ENCODE measurements at places on chromosomes 1 and 21. TPM values are rescaled to one million over a fixed set of nuclear protein-coding genes. Genes with fewer than 3 reads are reported as not detected.
A peak's percentile ranks its signal among the peaks of the same experiment; 100 is the strongest.

Gene OR14K1
- total RNA-seq, result not detected

GRCh38 chr1:17212487-17213121 is 7.7 kb downstream of the PADI1 start:
- H3K27ac ChIP-seq, result no peak overlapping the region
- no peak overlapping the region for H3K4me3 ChIP-seq
- peaks cover 11% of the 10 kb centered on the region for H3K27me3 ChIP-seq
- no peaks in the 10 kb centered on the region for H3K36me3 ChIP-seq
- no peaks in the 10 kb centered on the region for H3K4me1 ChIP-seq

DNA sequence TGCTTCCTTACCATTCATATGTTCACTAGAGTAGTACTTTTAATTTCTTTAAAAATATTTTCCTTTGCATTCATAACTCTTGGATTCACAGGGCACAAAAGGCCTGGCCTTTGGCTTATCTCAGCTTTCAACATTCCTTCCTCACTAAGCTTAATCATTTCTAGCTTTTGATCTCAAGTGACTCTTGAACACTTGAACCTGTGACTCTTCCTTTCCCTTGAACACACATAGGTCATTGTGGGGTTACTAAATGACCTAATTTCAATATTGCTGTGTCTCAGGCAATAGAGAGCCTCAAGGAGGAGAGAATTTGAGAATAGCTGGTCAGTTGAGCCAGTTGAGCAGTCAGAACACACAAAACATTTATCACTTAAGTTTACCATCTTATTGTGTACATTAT is 49.9 kb downstream of the COL11A1 start:
- no peaks in the 10 kb centered on the region for H3K27me3 ChIP-seq
- no peak for DNase-seq
- H3K4me3 ChIP-seq, result no peak overlapping the region
- no peak overlapping the region for H3K27ac ChIP-seq
- no peaks in the 10 kb centered on the region for H3K4me1 ChIP-seq

DNA sequence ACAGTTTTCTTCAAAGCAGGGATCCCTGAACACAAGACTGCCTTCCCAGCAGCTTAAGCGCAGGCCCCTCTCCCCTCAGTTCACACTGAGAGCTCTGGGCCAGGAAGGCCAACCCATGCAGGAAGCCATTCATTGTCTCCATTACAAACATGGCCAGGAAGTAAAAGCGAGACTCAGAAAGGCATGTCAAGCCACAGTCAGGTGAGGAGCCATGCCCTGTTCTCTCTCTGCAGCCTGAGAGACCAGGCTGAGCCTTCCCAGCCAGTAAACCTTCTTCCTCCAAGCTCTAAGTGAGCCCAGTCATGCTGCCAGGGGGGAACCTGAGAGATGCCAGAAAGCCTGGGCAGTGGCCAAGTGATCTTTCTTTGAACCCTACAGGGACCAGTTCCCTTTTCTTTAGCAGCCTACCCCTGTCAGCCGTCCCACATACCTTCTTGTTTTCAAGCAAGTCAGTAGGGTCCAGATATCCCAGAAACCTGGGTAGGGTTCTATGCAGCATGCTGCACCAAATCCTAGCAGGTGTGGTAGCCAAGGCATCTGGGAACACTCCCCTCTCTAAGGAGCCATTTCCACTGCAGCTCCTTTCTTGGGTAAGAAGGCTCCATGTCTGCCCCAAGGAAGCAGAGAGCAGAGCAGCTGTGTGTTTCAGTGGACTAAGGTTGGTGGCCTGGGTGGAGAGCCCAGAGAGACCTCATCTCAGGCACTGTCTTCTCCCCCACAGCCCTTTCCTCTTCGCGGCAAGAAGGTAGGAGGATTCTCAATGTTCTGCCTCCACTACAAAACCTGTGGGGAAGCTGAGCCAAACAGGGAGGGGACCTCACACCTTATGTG is 977 bp downstream of the TRAF3IP3 start:
- no peaks in the 10 kb centered on the region for H3K4me1 ChIP-seq
- DNase-seq, result no peak
- no peaks in the 10 kb centered on the region for H3K36me3 ChIP-seq
- no peak overlapping the region for H3K4me3 ChIP-seq

GRCh38 chr1:193348091-193348768 is 161.8 kb upstream of the B3GALT2 start:
- H3K4me1 ChIP-seq, result peaks cover 7% of the 10 kb centered on the region
- no peak overlapping the region for H3K4me3 ChIP-seq
- no peaks in the 10 kb centered on the region for H3K36me3 ChIP-seq
- H3K27me3 ChIP-seq, result no peaks in the 10 kb centered on the region

GRCh38 chr1:8941906-8942305 is 3.8 kb upstream of the CA6 start:
- H3K27ac ChIP-seq, result no peak overlapping the region
- DNase-seq, result no peak
- no peaks in the 10 kb centered on the region for H3K36me3 ChIP-seq
- H3K27me3 ChIP-seq, result no peaks in the 10 kb centered on the region
- no peak overlapping the region for H3K4me3 ChIP-seq

DNA sequence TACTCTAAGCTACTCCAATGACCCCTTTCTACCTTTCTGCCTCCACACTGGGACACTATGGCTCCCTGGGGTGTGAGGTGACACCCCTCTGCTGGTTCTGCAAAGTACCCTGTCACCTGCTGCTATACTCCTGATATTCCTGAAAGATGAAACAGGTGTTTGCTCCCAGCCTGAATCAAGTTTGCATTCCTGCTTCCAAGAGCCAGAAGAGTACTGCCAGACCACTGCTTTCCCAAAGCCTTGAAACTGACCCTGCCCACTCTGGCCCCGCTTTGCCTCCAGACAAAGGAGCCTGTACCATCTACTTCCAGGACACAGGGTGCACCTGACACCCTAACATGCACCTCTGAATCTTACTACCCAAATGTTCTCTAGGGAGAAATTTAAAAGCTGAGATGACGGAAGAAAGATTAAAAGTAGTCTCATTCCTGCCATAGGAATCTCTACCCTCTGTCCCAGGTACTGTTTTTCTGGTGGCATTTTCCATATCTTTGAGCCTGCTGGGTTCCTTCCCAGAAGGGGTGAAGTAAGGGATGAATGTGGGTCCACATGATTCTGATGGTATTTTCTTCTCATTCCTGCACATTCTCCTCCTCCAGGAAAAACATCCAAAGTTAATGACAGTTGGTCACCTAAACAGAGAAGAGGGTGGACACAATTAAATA is 70.3 kb upstream of the DUSP10 start:
- H3K27me3 ChIP-seq, result no peaks in the 10 kb centered on the region
- H3K4me3 ChIP-seq, result no peak overlapping the region
- no peaks in the 10 kb centered on the region for H3K36me3 ChIP-seq
- H3K4me1 ChIP-seq, result no peaks in the 10 kb centered on the region
- no peak for DNase-seq
- no peak overlapping the region for H3K27ac ChIP-seq

DNA sequence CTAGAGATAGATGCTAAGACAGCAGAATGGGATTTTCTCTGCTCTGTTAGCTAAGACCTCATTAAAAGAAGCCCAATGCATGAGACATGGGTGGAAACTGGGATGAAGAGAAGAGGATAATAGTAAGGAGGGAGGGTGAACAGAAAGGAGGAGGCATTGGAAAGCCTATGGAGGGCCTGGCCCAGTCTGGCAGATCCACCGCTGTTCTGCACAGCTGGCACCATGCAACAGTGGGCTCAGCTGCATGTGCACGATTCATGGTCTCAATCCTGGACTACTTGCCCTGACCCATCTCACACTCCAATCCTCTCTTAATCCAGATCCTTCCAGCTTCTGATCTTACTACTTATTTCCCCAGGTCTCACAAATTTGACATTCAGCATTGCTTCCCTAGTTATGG is 2.2 kb downstream of the PHC2 start:
- H3K27me3 ChIP-seq, result no peaks in the 10 kb centered on the region
- no peaks in the 10 kb centered on the region for H3K36me3 ChIP-seq
- peak overlapping the region; percentile 27 for H3K27ac ChIP-seq

DNA sequence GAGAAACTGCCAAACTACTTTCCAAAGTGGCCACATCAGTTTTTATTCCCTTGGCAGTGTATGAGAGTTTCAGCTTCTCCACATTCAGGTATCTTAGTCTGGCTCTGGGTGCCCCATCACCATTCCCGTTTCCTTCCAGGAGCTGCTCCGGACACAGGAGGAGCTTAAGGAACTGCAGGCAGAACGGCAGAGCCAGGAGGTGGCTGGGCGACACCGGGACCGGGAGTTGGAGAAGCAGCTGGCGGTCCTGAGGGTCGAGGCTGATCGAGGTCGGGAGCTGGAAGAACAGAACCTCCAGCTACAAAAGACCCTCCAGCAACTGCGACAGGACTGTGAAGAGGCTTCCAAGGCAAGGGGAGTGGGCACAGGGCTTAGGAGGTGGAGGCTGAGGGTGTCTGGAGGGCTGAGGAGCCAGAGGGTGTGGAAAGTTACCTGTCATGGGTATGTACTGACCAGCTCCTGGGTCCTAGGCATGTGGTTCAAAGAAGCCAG is 10.9 kb upstream of the TUFT1 start:
- H3K4me1 ChIP-seq, result no peaks in the 10 kb centered on the region
- no peaks in the 10 kb centered on the region for H3K27me3 ChIP-seq
- no peaks in the 10 kb centered on the region for H3K36me3 ChIP-seq
- no peak overlapping the region for H3K4me3 ChIP-seq
- no peak for DNase-seq
- H3K27ac ChIP-seq, result no peak overlapping the region

- no peaks in the 10 kb centered on the region for H3K36me3 ChIP-seq
- no peaks in the 10 kb centered on the region for H3K27me3 ChIP-seq
- no peak for DNase-seq
- no peak overlapping the region for H3K27ac ChIP-seq
- H3K4me1 ChIP-seq, result no peaks in the 10 kb centered on the region
These were observed 179.1 kb downstream of the FASLG start for GRCh38 chr1:172837816-172838679.

GRCh38 chr1:198734323-198735008 is 95.6 kb downstream of the PTPRC start:
- no peaks in the 10 kb centered on the region for H3K36me3 ChIP-seq
- no peaks in the 10 kb centered on the region for H3K27me3 ChIP-seq
- no peak overlapping the region for H3K4me3 ChIP-seq
- no peak for DNase-seq

GRCh38 chr1:238487931-238488330 is 597.2 kb upstream of the ZP4 start:
- no peaks in the 10 kb centered on the region for H3K27me3 ChIP-seq
- no peaks in the 10 kb centered on the region for H3K36me3 ChIP-seq
- no peak overlapping the region for H3K4me3 ChIP-seq

DNA sequence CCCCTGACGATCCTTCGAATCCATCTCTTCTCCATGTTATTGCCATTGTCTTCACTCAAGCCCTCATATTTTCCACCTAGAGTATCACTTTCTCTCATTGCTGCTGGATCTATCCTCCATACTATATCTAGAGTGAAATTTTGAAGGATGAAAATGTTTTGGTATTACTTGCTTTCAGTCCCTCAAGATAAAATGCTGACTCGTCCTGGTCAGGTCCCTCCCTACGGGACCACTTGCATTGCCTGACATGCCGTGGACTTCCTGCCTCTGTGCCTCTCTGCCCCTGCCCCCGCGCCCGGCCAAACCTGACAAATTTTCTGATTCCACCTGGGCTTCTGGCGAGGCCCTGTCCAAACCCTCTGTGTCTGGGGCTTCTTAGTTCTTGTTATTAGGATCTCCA is 23.6 kb downstream of the SPATA46 start:
- H3K36me3 ChIP-seq, result no peaks in the 10 kb centered on the region
- no peak overlapping the region for H3K27ac ChIP-seq
- no peaks in the 10 kb centered on the region for H3K4me1 ChIP-seq
- no peaks in the 10 kb centered on the region for H3K27me3 ChIP-seq

DNA sequence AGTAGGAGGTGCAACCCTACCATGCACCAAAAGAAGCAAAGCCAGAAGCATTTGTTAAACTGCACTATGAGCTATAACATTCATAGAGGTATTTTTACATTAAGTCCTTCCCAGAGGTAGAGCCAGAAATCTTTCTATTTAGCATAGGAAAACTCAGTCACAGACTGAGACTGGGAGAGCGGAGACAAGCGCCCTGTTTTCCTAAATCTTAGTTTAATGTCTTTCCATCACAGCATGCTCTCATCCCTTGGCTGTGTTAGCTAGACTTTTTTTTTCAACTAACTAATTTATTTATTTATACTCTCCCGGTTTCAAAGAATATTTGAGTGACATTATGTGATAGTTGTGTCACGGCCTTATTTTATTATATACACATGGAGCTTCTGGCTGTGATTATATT is 304.1 kb downstream of the LMX1A start:
- no peaks in the 10 kb centered on the region for H3K27me3 ChIP-seq
- H3K36me3 ChIP-seq, result no peaks in the 10 kb centered on the region
- H3K4me3 ChIP-seq, result no peak overlapping the region
- no peak for DNase-seq

- no peak for DNase-seq
- H3K4me3 ChIP-seq, result no peak overlapping the region
- peaks cover 19% of the 10 kb centered on the region for H3K27me3 ChIP-seq
- no peaks in the 10 kb centered on the region for H3K36me3 ChIP-seq
- no peaks in the 10 kb centered on the region for H3K4me1 ChIP-seq
- no peak overlapping the region for H3K27ac ChIP-seq
These were observed 6.6 kb upstream of the ETV3L start for GRCh38 chr1:157105988-157106812.

- peak overlapping the region; percentile 14 for H3K4me3 ChIP-seq
- no peaks in the 10 kb centered on the region for H3K27me3 ChIP-seq
- H3K27ac ChIP-seq, result peak overlapping the region; percentile 97
- no peaks in the 10 kb centered on the region for H3K36me3 ChIP-seq
- DNase-seq, result no peak
These were observed 5.1 kb downstream of the DNAJB4 start for GRCh38 chr1:78009836-78010235.

DNA sequence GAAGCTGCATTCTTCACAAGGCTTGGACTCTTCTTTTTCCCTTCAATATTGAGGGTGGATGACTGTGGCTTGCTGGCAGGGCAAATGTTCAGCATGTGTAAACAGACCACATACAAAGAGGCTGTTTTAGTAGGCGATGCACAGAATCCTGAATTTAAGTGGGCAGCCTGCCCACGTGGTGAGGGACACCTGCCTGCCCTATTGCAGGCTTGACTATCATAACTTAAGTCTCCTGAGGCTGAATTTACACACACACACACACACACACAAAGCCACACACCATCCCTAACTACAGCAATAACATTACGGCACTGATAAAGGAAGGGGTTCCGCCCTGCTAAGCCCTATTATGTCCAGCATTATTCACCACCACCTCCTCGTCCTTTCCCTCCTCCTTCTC is 15.9 kb downstream of the SYT2 start:
- H3K4me3 ChIP-seq, result no peak overlapping the region
- peaks cover 15% of the 10 kb centered on the region for H3K27me3 ChIP-seq

- no peak overlapping the region for H3K27ac ChIP-seq
- H3K4me3 ChIP-seq, result no peak overlapping the region
- no peak for DNase-seq
These were observed 6.9 kb downstream of the CTTNBP2NL start for GRCh38 chr1:112402682-112403643.

- H3K4me1 ChIP-seq, result no peaks in the 10 kb centered on the region
- no peaks in the 10 kb centered on the region for H3K27me3 ChIP-seq
- no peak overlapping the region for H3K27ac ChIP-seq
- no peak overlapping the region for H3K4me3 ChIP-seq
- H3K36me3 ChIP-seq, result no peaks in the 10 kb centered on the region
These were observed 327.6 kb upstream of the SNX7 start for GRCh38 chr1:98333936-98334335.

Measured in gastrocnemius medialis (tissue), 4 donors.